Stimulated activated naive CD4-positive, alpha-beta T cell treated with Interleukin-2 at 50 U/mL for 16 hours (primary cell): ENCODE measurements at places on chromosomes 12 and 14.

DNA sequence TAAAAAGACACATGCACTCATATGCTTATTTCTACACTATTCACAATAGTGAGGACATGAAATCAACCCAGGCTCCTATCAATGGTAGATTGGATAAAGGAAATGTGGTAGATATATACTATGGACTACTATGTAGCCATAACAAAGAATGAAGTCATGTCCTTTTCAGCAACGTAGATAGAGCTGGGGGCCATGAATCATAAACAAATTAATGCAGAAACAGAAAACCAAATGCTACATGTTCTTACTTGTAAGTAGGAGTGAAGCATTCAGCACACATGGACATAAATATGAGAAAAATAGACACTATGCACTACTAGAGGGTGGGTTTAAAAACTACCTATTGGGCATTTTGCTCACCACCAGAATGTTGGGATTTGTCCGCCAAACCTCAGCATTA is 278.0 kb upstream of the MIS18BP1 start:
- DNase-seq, result no peak

DNA sequence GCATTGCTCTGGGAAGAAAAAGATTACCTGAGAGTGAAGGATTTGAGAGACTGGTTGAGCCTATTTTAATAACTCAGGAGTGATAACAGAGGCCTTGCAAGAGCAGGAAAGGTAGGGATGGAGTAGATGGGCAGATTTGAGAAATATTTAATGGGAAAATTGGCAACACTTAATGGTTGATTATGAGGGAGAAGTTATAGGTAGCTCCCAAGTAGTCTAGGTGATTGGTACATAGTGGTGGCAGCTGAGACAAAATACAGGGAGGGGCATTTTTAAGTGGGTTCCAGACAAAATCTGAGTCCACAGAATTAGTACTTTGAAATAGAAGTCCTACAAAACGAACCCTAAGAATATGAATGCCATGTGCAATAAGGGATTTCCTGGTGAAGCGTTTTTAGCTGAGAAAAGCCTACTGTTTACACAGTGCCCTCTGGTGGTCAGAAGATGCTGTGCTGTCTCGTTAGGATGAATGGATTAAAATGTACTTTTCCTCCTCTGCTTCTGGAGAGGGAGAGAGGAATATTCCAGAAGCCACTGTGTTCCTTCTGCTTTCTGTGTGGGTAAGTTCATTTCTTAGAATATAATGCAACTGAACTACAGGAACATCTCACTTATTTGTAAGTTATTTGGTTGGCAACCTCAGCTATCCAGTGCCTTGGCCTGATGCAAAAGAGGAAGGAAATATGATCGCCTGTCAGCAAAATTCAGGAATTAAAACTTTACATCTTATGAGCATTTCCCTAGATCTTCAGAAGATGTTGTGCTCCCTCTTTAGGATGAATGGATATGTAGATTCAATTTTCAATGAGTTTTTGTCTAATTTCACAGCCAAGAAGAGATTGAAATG is 6.5 kb downstream of the ZBTB1 start:
- DNase-seq, result peak; percentile 55

- DNase-seq, result no peak
Measured at GRCh38 chr14:38135106-38135867, 72.4 kb upstream of the SSTR1 start.

GRCh38 chr12:114030451-114030850 is 64.3 kb upstream of the RBM19 start:
- DNase-seq, result no peak
